Subcutaneous preadipocyte (primary cell): ENCODE measurements at places on chromosomes 16 and 17. TPM values are rescaled to one million over a fixed set of nuclear protein-coding genes. Genes with fewer than 3 reads are reported as not detected.

The CD300LB gene
- total RNA-seq = not detected in 2 replicates

The VWA3A gene
- total RNA-seq = 0.20 and 0.37 TPM in 2 replicates

The NGFR gene
- total RNA-seq = 0.20 TPM in 1 of 2 replicates, not detected in the other

The CES5A gene
- total RNA-seq = not detected in 2 replicates

The C17orf50 gene
- not detected in 2 replicates for total RNA-seq

The CLEC19A gene
- not detected in 2 replicates for total RNA-seq

The CES3 gene
- total RNA-seq = under 0.01 TPM in 2 replicates

The CMTM1 gene
- total RNA-seq = 1.8 TPM in 2 replicates
